Occipital lobe (tissue), 3 donors: ENCODE measurements at places on chromosomes 5 and 9.

DNA sequence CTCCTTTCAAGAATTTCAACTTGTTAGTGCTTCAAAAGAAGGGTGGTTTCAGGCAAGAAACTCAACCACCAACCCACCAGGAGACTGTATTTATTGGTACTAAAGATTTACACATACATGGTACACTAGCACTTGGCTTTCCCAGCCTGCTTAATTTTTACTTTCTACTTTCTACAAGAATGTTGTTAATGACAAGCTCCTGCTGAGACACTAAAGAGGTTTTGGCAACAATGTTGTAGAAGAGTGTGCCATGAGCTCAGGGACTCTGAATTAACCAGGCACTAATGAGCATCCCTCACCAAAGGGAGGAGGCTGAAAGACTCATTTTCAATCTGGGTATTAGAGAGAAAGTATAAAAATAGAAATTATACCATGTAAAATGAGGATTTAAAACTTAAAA lies 195.0 kb downstream of the KIAA0825 start:
- DNase-seq = no peak

DNA sequence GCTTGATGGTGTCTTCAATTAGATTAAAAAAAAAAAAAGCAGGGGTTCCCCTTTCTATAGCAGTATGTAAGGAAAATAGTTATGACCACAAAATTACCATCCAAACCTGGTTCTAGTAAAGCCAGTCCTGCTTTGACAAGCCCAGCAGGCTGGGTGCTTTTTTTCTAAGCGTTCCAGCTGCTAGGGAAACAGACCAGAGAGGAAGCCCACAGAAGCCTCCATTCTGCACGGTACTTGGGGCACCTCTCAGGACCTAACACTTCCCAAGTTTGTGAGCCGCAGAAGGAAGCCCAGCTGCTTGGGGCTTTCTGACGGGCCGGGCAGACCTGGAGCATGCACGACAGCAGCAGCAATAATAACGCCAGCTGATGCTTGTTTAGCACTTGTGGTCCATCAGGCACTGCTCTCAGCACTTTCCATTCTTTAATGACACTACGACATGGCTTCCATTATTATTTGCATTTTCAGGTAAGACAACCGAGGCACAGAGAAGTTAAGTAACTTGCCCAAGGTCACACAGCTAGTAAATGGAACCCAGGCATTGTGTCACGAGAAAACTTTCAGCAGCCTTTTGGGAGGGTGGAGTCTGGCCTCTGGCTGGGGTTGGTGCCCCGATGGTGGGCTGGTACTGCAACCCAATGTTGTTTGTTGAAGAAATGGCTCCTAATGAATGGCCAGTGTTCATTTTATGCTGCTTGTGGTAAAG lies 15.4 kb downstream of the LMX1B start:
- DNase-seq = no peak

GRCh38 chr9:76877961-76878360 lies 28.0 kb downstream of the PRUNE2 start:
- DNase-seq = no peak

DNA sequence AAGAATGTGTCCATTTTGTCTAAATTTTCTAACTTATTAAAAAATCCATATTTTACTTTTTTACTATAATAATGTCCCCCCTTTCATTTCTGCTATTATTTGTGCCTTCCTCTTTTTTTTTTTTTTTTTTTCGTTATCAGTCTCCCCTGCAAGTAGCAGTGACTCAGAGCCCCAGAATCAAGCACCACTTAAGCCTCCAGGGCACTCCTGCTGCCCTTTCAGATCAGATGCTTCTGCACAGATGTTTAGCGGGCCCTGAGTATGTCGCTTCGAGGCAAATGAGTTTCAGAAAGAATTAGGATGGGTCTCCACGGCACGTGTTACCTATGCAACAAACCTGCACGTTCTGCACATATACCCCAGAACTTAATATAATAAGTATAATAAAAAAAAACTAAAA lies 11.7 kb downstream of the MED7 start:
- no peak for DNase-seq

DNA sequence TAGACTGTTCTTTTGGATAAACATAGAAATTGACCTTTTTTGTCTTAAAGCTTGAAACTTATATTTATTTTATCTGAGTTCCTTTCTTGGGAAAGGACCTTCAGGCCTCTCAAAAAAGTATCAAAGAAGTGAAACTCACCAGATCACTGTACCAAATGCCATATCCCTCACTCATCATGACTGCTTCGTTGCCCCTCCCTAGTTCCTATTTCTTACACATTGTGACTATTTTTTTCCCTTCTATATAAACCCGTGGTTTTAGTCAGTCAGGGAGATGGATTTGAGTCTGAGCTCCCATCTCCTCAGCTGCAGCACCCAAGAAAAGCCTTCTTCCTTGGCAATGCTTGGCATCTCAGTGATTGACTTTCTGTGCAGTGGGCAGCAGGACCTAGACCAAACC lies 129.4 kb downstream of the LPAR1 start:
- no peak for DNase-seq

DNA sequence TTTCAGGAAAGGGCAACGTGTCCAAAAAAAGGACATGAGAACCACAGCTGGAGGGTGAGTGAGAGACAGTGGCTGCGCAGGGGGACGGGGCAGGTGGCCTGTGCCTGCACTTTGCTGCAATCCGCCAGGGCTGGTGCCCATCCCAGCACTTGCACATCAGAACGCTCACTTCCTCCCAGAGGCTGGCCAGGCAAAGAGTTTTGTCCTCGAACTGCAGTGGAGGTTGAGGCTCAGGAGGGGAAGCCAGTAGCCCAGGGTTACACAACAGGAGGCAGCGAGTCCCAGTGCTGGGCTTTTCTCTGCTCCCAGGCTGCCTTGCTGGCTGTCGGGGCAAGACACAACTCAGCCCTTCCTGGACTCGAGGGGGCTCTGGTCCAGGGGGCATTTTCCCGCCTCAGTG lies 33.1 kb downstream of the CRB2 start:
- DNase-seq = no peak

DNA sequence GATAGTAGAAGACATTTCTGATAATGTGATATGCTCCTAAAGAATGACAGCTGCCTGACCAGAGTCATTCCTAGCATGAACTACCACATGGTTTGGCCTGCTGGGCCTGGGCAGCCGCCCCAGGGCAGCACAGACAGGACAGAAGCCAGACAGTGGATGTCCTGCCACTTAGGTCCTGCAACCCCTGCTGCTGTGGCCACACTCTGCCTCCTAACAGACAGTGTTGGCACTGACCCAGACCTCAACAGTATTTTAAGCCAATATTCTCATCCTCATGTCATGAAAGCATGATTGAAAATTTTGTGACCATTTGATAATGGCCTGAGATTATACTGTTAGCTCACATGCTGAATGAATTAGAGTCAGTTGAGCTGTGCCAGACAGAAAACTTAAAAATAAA lies 15.8 kb downstream of the CENPP start:
- no peak for DNase-seq

GRCh38 chr9:130931508-130932254 lies 7.4 kb downstream of the FIBCD1 start:
- DNase-seq = no peak

- no peak for DNase-seq
Observed at GRCh38 chr9:111999319-111999718, 102.7 kb downstream of the UGCG start.

- no peak for DNase-seq
Observed at GRCh38 chr9:98538203-98538602, 170.5 kb downstream of the GABBR2 start.

GRCh38 chr5:176803068-176803942 lies 7.1 kb upstream of the UNC5A start:
- no peak for DNase-seq

GRCh38 chr9:26925609-26926008 lies 21.4 kb downstream of the PLAA start:
- no peak for DNase-seq

GRCh38 chr9:97975376-97975775 lies 7.8 kb upstream of the ANP32B start:
- no peak for DNase-seq

DNA sequence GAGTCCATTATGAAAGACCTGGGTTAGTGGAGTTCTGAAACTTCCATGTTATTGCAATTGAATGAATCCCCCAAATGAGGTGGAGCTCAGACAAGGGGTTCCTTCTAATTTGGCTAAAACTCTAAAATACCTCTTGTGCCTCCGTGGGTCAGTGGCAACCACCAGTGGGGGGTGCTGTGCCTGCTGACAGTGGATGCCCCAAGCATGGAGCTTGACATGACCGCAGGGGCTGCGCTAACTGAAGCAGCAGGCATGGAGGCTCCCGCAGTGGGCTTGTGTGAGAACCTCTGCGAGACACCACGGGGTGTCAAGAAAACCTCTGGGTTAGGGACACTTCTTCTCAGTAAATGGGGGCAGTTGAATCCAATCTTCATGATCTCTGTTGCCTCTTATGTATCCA lies 200.5 kb downstream of the DRD1 start:
- DNase-seq = no peak

DNA sequence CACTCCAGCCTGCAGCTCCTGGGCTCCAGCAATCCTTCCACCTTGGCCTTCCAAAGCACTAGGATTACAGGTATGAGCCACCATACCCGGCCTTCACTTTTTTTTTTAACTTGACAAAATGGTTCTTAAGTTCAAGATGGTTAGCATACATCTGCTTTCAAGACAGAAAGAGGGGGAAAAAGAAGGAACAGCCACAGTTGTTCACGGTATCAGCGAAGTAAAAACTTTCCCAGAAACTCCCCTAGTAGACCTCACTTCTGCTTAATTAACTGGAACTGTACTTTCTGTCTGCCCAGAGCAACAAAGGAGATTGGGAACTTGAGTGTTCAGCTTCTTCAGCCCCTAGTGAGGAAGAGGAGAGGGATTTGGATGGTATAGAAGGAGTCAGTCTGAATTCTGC lies 116.7 kb downstream of the UGCG start:
- DNase-seq = no peak

DNA sequence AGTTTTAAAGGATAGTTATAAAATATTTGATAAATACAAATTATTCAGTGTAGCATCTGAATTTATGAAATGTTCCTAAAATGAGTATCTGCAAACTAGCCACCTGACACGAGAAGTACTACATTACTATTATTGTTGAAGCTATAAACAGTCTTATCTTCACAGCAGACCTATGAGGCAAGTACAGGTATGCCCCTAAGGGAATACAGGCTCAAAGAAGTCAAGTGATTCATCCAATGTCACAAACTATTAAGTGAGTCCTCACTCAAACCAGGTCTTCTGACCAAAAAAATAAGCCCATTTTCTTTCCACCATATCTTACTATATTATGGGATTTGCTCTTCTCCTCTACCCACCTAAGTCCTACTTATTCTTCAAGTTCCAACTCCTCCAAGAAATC lies 28.7 kb downstream of the STRBP start:
- DNase-seq = no peak

GRCh38 chr5:105101577-105101976 lies 1539.0 kb upstream of the NUDT12 start:
- no peak for DNase-seq

DNA sequence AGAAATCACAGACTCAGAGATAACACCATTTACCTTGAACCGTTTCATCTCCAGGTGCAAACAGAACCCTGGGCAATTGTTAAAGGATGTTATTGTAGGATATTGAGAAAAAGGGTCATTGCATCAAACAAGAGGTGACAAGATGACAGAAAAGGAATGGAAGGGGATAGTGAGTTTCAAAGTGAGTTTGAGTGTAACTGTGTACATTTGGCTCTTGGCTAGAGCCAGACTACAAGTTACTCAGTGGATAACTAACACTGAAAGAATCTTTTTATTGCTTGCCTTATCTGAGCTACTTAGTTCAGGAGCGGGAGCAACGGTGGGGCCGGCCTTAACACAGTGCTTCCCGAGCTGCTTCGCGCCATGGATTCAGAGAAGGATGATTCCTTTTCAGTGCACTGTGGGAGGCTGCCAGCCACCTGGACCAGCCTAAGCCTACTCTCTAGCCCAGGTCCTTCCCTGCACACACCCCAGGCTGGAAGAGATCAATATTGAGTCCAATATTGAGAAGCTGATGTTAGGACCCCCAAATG lies 193.4 kb downstream of the ATPSCKMT start:
- no peak for DNase-seq

- no peak for DNase-seq
Observed at GRCh38 chr5:61261136-61261535, 70.9 kb upstream of the ZSWIM6 start.

DNA sequence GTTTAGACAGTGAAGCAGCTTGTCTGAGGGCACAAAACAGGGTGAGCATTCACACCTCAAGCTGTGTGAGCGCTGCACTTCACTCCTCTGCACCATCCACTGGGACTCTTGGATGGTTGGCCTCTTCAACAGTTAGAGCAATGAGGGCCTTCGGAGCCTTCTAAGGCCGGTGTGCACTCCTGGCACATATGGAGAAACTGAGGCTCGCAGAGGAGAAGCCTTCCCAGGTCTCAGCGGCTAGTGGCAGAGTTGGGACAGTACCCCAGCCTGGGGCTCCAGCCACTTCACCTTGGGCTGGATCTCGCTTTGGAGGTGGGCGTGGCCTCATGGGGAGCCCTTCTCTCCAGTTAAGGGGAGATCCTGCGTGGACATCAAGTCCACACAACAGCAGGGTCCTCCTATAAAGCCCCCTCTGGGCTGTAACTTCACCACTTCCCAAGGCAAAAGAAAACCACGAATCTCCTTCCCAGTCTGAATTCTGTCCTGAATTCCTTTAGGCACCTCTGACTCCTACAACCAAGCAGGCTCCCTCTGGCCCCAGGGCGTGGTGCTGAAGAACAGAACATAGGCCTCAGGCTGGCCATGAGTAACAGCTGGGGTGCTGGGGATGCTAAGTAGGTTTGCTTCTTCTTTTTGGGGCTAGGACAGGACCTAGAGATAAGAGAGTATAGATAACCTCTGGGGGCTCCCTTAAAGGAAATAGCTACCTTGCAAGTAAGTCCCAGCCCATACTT lies 30.5 kb upstream of the CSF1R start:
- no peak for DNase-seq
